T1000 (cell line): ENCODE measurements at places on chromosomes 3 and 15.

GRCh38 chr3:124221422-124221821 is 229.5 kb upstream of the ROPN1 start:
- no peak for DNase-seq

DNA sequence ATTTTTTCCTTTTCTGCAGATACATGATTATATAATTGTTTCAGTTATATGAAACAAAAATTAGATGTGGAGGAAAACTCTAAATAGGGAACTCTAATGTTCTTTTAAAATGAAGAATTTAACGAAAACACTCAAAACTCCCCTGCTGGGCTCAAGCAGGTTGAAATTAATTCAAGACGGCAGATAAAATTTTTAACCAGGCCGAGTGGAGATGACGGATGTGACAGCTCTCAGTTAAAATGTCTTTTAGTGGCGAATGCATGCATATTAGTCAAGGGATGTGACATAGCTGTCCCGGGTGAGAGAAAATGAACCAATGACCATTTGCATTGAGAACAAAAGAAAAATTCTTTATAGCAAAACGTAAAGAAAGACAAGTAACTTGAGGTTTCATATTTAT is 110.1 kb downstream of the ROBO2 start:
- DNase-seq, result no peak

DNA sequence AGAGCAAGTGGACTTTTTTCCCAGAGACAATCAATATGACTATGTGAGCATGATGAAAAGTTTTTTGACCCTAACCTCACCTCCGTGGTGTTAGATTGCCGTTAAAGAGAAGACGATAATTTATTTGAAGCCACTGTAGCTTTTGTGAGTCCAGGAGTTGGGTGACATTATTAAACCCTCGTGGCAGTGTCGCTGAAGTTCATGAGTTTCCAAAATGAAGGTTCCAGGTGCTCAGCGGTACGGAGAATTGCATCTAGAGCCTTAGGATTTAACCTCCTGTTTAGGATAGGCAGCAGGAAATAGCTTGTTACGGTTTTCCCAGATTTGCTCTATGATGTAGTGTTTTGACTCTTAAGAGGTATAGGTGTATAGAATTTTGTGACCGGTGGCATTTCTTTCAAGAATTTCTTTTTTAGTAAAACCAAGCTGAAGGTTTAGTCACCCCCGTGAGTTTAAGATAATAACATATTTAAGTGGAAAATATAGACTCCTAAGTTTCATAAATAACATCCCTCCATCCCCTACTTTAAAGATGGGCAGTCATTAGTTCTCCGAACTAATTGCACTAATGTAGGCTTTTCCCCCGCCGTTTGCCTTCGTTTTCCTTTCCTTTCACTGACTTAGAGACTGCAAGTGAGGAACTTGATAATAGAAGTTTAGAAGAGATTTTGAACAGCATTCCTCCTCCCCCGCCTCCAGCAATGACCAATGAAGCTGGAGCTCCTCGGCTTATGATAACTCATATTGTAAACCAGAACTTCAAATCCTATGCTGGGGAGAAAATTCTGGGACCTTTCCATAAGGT is 2.0 kb downstream of the SMC4 start:
- no peak for DNase-seq

DNA sequence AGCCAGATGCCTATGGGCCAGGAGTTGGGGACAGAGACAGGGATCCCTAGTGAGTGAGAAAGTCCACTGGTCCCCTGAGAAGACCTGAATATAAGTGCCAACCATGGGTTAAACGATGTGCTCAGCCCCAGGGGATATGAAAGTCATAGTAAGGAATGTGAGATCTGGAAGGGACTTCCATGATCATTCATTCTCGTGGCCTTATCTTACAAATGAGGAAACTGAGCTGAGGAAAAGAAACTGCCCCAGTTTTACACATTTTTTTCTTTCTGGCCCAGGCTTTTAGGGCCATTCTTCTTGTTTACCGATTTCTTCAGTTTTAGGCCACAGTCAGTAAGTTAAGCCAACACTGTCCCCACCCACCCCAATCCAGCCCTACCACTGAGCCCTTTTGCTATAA is 11.1 kb downstream of the CD80 start:
- no peak for DNase-seq

GRCh38 chr15:29183071-29183831 is 86.4 kb downstream of the NSMCE3 start:
- no peak for DNase-seq

DNA sequence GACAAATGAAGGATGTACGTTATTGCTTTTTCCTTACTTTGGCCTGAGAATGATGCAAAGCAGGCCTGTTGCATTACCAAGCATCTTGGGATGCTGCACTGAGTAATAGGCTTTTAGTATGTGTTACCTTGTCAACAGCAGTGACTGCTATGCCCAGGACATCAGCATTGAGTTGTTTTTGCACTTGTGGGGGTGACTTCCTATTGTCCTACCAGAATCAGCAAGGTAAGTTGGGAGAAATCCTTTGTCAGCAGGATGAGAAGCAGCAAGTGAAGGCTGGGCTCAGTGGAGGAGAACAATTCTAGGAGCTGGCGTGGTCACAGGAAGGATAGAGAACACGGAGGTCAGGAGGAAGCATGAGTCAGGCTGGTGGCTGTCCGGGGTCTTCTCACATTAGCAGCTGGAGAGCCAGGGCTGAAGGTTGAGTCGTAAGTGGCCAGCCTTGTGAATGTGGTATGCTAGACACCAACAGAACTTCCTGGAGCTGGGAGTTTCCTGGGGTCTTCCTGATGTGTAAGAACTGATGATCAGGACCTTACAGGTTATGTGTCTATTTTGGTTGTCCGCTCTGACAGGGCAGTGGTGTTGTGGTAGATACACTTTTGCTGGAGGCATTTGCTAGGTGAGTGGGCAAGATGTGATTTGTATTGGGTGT is 142.7 kb downstream of the FNDC3B start:
- no peak for DNase-seq

DNA sequence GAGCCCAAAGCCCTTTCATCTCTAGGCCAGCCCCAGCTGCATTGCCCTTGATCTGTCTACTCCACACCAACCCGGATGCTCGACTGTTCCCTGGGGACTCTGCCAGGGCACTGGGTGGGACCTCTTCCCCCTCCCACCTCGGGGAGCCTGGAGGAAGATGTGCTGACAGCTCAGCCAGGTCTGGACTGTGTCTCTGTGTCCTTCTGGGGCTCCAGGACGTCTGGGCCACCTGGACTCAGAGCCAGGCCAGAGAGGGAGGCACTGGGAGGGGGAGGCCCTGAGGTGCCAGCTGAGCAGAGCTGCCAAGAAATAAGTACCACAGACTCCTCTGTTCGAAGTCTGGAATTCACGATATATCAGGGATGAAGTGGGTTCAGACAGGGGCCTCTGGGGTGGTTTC is 5.8 kb upstream of the HCN4 start:
- no peak for DNase-seq

GRCh38 chr3:30655187-30655812 is 48.9 kb downstream of the TGFBR2 start:
- DNase-seq, result no peak

- no peak for DNase-seq
These were observed 153.2 kb downstream of the UNC13C start for GRCh38 chr15:54131410-54131809.

- no peak for DNase-seq
These were observed 319.0 kb downstream of the GABRB3 start for GRCh38 chr15:26453914-26454313.

- DNase-seq, result no peak
These were observed 622.2 kb downstream of the NTRK3 start for GRCh38 chr15:87634361-87634760.

DNA sequence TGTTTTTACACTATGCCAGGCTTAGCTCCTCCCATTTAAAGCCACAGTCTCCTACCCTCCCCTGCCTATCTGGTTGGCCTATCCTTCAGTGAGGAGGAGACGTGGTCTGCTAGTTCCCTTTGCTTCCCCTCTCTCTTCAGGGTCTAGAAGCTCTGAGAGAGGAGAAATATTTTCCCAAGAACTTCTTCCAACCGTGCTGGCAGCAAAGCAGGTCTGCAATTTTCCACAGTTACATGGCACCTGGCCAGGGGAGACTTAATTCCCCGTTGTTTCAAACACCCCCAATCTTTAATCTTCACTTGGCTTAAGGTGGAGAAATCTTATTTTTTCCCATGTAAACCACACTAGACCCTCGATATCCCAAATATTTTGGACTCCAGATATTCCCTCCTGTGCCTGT is 149.5 kb upstream of the MCTP2 start:
- no peak for DNase-seq

DNA sequence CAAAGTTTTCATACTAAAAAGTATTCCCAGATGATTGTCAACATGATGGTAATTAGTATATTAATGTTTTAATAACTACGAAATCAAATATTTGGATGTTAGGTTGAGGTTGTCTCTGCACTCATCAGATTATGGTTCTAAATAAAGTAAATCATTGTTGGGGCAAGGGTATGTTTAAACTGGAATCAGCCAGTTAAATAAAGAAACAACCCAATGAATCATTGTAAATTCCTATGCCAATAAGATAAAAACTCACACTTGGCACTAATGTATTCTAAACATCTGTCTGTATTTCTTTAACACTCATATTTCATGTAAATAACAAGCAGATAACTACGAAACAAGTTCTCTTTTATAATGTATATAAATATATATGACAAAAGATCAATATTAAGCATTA is 92.7 kb downstream of the PEAK1 start:
- DNase-seq, result no peak

GRCh38 chr15:82393671-82394070 is 35.9 kb upstream of the GOLGA6L9 start:
- DNase-seq, result no peak

DNA sequence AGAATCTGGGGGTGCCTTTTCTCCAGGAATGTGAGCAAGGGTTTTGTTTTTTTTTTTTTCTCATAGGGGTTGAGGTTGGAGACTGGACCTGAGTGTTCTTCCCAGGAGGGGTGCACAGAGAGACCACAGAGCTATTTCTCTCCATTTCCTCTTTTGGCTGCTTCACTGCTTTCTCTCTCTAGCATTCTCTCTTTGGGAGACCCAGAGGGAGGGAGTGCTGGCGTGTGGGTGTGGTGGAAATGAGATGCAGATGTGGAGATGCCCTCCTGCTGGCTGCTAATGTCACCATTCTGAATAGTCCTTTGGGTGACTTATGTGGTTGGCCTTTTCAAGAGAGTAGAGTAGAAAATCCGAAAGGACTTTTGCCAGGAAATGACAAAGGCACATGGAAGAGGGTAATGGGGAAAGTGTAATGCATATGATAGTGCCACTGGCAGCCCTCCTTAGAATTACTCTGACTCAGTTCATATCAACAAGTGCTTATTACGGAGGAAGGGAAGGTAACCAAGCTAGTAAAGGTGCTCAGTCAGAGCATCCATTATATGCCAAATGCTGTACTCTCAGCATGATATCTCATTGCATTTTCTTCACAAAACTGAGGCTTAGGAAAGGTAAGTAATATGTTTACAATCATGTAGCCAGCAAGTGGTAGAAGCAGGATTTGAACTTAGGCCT is 1.9 kb downstream of the SYN2 start:
- DNase-seq, result no peak

DNA sequence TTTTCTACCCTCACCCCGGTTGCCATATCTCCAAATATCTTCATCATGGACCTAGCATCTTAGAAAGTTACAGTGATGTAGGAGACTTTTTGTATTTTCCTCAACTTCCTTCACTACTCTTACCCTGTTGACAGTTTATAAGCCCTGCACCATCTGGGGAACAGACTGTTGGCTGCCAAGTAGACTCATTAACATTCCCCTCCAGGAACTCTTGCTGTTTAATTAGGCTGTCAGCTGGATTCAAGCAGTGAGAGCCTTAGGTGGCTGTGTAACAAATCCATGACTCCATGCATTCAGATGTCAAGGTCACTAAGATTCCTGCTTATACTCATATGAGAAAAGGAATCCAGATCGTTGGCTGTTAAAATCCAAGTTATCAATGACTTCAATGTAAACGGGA is 198.3 kb downstream of the NAALADL2 start:
- DNase-seq, result no peak

DNA sequence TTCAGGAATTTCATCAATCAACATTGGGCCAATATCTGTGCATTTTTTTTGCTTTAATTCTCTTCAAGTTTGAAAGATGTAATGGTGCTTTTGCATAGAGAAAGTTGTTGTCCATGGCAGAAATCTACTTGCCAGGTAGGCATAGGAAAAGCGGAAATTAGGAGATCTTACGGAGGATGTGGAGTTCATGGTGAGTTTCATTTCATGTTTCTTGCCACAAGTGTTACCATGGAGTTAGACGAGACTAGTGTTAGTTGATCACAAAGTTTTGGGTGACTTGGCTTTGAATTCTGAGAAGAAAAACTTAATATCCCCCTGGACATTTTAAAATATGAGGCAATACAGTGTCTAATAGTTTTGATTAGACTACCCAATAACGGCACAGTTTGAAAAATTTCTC is 1.0 kb upstream of the P2RY13 start:
- DNase-seq, result no peak

DNA sequence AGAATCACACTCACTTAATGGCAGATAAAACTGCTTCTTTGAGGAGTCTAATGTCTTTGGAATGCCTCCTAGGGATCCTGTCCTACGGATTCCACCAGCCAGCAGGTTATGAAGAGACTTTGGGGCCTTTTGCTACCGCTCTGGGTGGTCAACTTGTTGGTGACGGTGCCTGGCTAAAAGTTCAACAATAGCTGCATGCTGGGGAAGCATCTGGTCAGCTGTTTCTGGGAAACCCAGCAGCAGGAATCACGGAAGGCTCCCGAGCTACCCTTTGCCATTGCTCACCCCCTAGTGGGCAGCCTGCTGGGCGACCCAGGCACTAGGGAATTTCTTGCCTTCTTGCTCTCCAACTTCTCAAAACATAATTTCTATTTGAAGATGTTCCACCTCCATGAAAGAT is 263.3 kb downstream of the NEK10 start:
- DNase-seq, result no peak

GRCh38 chr3:157174290-157174648 is 14.3 kb upstream of the CCNL1 start:
- DNase-seq, result no peak

DNA sequence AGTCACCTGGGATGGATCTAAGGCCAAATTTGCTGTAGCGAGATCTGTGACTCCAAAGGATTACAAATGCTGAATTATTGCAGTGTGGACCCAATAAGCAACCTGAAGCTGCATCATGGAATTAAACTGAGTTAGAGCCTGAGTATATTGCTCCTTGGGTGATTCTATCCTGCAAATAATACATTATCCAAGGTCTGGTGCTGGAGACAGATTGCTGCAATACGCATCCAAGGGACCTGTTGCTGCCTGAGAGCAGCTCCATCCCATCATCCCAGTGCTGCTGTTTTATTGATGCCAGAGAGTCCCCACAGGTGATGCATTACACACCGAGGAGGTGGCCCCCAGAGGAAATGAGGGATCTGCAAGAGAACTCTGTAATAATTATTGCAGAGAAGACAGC is 31.6 kb upstream of the PCSK6 start:
- no peak for DNase-seq
